Natural killer cell treated with Interleukin-12 subunit alpha and Interleukin-12 subunit beta and Interleukin-15 and Interleukin-18, amount 100 ng/mL, for 72 hours (primary cell): ENCODE measurements at places on chromosomes 6 and 20. TPM values are rescaled to one million over a fixed set of nuclear protein-coding genes. Genes with fewer than 3 reads are reported as not detected.

The TCP11 gene
- total RNA-seq: not detected

The C6orf163 gene
- total RNA-seq: 3.4 TPM

The OR2H2 gene
- total RNA-seq: not detected

DNA sequence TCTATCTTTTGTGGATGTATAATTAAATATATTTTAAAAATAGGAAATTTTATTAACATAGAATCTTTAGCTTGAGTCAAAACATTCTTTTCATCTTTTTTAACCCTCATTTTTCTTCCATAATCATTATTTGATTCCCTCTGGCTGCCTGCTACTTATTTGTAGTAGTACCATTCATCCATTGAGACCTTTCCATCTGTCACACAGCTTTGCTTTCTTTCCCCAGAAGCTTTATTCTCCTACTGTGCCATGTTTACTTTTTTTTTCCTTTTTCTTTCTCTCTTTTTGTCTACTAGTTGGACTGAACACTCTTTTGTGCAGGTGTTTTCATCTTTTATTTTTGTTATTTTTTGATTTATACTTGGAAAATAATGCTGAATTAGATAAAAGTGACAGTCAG lies 522.6 kb upstream of the MMS22L start:
- no peaks in the 10 kb centered on the region for H3K36me3 ChIP-seq
- no peak overlapping the region for H3K4me3 ChIP-seq
- H3K4me1 ChIP-seq: no peaks in the 10 kb centered on the region
- DNase-seq: no peak
- H3K27me3 ChIP-seq: no peaks in the 10 kb centered on the region
- no peak overlapping the region for H3K27ac ChIP-seq

DNA sequence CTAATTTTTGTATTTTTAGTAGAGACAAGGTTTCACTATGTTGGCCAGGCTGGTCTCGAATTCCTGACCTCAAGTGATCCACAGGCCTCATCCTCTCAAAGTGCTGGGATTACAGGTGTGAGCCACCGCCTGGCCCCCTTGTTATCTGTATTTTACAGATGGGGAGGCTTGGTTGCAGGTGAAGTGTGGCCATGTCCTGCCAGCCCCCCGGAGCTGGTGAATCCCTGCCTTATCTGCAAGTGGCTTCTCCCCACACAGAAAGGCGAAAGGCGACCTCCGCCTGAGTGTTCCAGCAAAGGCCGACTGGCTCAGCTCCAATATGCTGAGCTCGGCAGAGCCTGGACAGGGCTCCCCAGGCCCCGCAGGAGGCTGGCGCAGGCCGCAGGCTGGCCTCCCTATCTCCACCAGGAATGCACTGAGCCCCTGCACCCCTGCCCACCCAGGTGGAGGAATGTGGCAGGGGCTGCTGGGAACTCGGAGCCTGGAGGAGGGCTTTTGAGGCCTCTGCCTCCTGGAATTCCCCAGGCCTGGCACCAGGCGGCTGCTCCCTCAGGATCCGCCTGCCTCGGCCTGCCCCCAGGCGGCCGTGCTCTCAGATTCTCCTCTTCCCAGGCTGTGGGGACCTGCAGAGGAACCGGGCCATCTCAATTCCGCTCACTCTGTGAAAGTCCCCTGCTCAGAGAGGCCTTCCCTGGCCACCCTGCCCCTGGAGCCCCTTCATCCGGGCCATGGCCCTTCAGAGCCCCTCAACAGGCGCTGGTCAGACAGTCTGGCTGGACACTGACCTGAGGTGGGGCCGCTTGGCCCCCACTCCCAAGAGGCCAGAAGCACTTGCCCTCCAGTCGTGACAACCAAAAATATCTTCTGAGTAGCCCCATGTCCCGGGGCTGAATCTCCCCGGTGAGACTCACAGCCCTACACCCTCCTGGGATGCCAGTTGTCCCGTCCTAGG lies 9.3 kb upstream of the LAMA5 start:
- no peaks in the 10 kb centered on the region for H3K4me1 ChIP-seq
- H3K27me3 ChIP-seq: peaks cover 8% of the 10 kb centered on the region
- no peaks in the 10 kb centered on the region for H3K36me3 ChIP-seq

GRCh38 chr6:153425536-153425935 lies 294.5 kb upstream of the RGS17 start:
- H3K27ac ChIP-seq: no peak overlapping the region
- H3K27me3 ChIP-seq: no peaks in the 10 kb centered on the region
- H3K4me1 ChIP-seq: no peaks in the 10 kb centered on the region
- no peaks in the 10 kb centered on the region for H3K36me3 ChIP-seq
- DNase-seq: no peak

- H3K4me1 ChIP-seq: peaks cover 8% of the 10 kb centered on the region
- H3K27ac ChIP-seq: no peak overlapping the region
- no peak overlapping the region for H3K4me3 ChIP-seq
- H3K36me3 ChIP-seq: peaks cover 4% of the 10 kb centered on the region
- no peak for DNase-seq
These were observed 232.7 kb downstream of the DLL1 start for GRCh38 chr6:170057961-170058877.

DNA sequence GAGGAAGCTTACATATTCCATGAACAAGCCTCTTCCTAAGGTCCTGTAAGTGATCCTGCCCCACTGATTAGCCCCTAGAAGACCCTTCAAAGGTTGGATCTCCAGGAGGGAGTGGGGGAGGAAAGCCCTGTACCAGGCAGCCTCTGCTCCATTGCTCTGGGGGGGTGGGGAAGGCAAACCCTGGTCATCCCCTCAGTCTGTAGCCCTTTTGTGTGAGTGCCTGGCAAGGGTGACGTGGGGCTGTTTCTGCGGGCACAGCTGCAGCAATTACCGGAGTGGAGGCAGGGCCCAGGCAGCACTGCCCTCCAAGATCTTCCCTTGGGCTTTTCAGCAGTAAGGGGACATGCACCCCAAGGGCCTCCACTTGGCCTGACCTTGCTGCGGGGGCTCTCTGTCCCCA lies at the start of gene MOG:
Gene MOG (plus strand): TSS at position 295 of the 400 bp plus-strand sequence. CDS start 118 bp downstream, outside the sequence.
- H3K27me3 ChIP-seq: peaks cover 24% of the 10 kb centered on the region
- no peak for DNase-seq
- no peaks in the 10 kb centered on the region for H3K4me1 ChIP-seq
- H3K4me3 ChIP-seq: no peak within 1 kb of the TSS
- H3K36me3 ChIP-seq: no peaks in the 10 kb centered on the region

- no peak overlapping the region for H3K4me3 ChIP-seq
- no peaks in the 10 kb centered on the region for H3K4me1 ChIP-seq
- no peak overlapping the region for H3K27ac ChIP-seq
- no peaks in the 10 kb centered on the region for H3K36me3 ChIP-seq
- no peak for DNase-seq
These were observed 36.1 kb upstream of the NKX2-4 start for GRCh38 chr20:21433329-21433890.

DNA sequence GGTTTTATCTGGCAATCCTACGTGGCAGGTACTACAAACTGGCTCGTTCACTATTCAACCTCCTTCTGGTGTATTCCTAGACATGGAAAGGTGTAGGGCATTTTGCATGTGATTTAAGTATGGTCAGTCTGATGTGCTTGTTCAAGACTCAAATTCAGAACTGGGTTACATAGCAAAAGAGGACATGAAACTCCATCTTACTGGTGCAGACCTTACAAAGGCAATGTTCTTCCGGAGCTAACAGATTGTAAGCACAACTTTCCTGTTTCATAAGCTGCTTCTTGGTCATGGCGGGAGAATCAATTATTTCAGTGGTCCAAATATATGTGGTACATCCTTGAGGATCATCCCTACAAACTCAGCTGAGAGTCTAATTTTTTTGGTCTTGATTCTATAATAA lies 703.4 kb downstream of the EPM2A start:
- no peak for DNase-seq
- H3K4me1 ChIP-seq: no peaks in the 10 kb centered on the region
- no peaks in the 10 kb centered on the region for H3K36me3 ChIP-seq
- H3K4me3 ChIP-seq: no peak overlapping the region
- peaks cover 18% of the 10 kb centered on the region for H3K27me3 ChIP-seq

GRCh38 chr6:166636934-166637333 lies 9.9 kb upstream of the RPS6KA2 start:
- H3K4me3 ChIP-seq: no peak overlapping the region
- no peaks in the 10 kb centered on the region for H3K36me3 ChIP-seq
- H3K27ac ChIP-seq: no peak overlapping the region
- H3K27me3 ChIP-seq: peaks cover 43% of the 10 kb centered on the region
- peaks cover 5% of the 10 kb centered on the region for H3K4me1 ChIP-seq

GRCh38 chr6:144602523-144603180 lies 317.5 kb downstream of the UTRN start:
- H3K36me3 ChIP-seq: peaks cover 17% of the 10 kb centered on the region
- H3K4me1 ChIP-seq: peaks cover 72% of the 10 kb centered on the region

- H3K27ac ChIP-seq: no peak overlapping the region
- H3K36me3 ChIP-seq: peaks cover 4% of the 10 kb centered on the region
- H3K4me1 ChIP-seq: peaks cover 37% of the 10 kb centered on the region
- no peak for DNase-seq
- no peak overlapping the region for H3K4me3 ChIP-seq
These were observed 132.9 kb downstream of the ZDHHC14 start for GRCh38 chr6:157513619-157514485.

DNA sequence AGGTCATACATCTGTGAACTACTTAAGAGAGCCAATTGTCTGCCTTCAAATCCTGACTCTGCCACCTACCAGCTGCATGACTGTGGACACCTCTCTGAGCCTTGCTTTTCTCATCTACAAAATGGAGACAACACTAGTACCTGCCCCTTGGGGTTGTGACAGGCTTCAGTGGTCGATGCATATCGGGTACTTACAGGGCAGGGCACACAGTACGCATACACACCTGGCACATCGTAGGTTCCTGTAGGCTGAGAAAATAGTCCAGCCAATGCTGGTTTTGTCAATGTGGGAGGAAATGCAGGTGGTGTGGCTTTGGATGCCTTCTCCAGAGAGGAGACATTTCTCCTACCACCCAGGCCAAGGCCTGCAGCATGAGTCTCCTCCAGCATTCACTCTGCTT lies 2.3 kb downstream of the ADIG start:
- no peak overlapping the region for H3K4me3 ChIP-seq
- peaks cover 5% of the 10 kb centered on the region for H3K4me1 ChIP-seq
- no peak overlapping the region for H3K27ac ChIP-seq
- H3K36me3 ChIP-seq: no peaks in the 10 kb centered on the region
- DNase-seq: no peak
- H3K27me3 ChIP-seq: no peaks in the 10 kb centered on the region

DNA sequence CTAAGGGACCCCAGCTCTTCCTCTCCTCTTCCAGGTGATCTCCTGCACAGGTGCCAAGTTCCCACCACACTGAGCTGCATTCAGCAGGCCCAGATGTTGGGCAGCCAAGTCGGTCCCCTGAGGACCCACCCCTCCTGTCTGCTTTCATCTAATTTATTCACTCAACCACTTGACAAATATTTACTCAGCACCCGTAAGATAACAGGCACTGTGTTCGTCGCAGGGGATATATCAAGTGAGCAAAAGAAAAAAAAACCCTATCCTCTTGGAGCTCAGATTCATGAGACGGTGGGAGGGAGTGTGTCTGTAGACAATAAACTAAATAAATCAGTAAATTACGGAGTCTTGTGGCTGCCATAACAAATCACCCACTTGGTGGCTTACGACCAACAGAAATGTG lies 143.6 kb downstream of the MRPL14 start:
- H3K27ac ChIP-seq: no peak overlapping the region
- no peaks in the 10 kb centered on the region for H3K4me1 ChIP-seq
- no peaks in the 10 kb centered on the region for H3K36me3 ChIP-seq
- H3K27me3 ChIP-seq: peaks cover 7% of the 10 kb centered on the region

- no peak overlapping the region for H3K4me3 ChIP-seq
- peaks cover 3% of the 10 kb centered on the region for H3K27me3 ChIP-seq
- peaks cover 31% of the 10 kb centered on the region for H3K4me1 ChIP-seq
- DNase-seq: no peak
- peaks cover 3% of the 10 kb centered on the region for H3K36me3 ChIP-seq
These were observed 16.1 kb upstream of the FOXO3 start for GRCh38 chr6:108544606-108545005.

DNA sequence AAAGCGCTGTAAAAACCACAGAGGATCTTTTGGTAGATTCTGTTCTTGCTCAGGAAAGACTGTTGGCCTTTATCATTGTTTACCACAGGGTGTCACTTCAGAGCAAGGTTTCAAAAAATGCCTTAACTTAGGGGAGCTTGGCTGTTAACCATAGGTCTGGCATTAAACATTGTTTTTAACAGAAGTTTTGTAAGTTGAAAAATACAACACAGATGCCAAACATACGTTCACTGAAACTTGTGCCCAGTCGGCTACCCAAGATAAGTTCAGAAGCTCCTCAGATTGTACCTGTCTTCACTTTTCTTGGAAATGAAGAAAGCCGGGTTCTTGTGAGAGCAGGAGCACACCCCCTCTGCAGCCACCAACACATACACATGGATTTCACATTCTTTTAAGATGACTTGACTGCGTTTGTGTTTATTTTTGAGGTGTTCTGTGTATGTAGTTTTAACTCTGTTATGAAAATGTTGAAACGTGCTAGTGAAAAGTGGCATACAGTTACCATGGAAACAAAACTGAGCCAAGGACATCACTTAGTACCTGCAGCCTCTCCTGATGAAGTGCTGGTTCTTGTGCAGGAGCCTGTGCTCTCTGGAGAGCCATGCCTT lies 64.9 kb downstream of the SYCP2L start:
- H3K4me1 ChIP-seq: no peaks in the 10 kb centered on the region
- DNase-seq: no peak
- no peak overlapping the region for H3K4me3 ChIP-seq
- no peaks in the 10 kb centered on the region for H3K36me3 ChIP-seq

DNA sequence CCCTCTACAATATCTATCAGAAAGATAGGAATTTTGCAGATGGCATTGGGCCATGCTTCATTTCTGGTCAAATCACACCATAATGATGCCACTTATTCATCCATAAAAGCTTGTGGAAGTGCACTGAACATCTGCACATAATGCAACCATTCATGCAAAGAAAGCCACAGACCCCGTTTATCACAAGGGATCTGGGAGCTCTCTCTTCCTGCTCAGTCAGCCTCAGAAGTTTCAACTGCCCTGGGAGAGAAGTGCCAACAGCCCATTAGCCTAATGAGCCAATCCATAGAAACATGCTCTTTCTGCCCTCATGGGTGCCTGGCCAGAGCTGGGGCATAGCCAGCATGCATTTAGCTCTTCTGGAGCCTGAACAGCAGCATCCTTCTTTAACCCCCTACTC lies 85.8 kb downstream of the SLC35F1 start:
- H3K27me3 ChIP-seq: peaks cover 36% of the 10 kb centered on the region
- no peaks in the 10 kb centered on the region for H3K4me1 ChIP-seq
- no peak overlapping the region for H3K27ac ChIP-seq
- DNase-seq: no peak
- H3K4me3 ChIP-seq: no peak overlapping the region

DNA sequence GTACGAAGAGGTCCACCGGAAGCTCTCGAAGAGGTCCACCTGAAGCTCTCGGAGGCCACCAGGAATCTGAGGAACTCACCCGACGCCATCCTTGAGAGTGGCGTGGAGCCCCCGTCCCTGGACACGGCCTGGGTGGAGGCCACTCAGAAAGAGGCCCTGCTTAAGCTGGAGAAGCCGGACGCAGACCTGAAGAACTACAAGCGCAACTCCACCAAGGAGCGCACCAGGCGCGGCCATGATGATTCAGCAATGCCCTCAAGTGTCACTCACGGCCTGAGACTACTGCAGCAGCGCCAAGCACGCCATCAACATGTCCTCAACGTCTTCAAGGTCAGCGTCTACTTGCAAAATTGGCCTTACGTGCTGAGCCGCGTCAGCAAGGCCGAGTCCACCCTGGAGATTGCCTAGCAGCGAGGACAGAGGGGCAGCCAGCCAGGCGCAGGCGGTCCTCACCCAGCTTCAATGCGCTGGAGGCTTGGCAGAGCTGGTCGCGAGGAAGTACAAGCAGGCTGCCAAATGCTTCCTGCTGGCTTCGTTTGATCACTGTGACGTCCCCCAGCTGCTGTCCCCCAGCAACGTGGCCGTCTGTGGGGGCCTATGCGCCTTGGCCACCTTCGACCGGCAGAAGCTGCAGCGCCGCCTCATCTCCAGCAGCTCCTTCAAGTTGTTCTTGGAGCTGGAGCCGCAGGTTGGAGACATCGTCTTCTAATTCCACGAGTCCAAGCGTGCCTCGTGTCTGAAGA lies 7.7 kb upstream of the GJA10 start:
- no peak overlapping the region for H3K4me3 ChIP-seq
- H3K4me1 ChIP-seq: no peaks in the 10 kb centered on the region
- H3K27ac ChIP-seq: no peak overlapping the region
- H3K27me3 ChIP-seq: peaks cover 18% of the 10 kb centered on the region
- no peaks in the 10 kb centered on the region for H3K36me3 ChIP-seq
